ENCODE measurements at places on chromosomes 16 and 17. TPM values are rescaled to one million over a fixed set of nuclear protein-coding genes. Genes with fewer than 3 reads are reported as not detected.

GRCh38 chr17:19978209-19978802, 678 bp upstream of the AKAP10 start:
- DNase-seq, result no peak

DNA sequence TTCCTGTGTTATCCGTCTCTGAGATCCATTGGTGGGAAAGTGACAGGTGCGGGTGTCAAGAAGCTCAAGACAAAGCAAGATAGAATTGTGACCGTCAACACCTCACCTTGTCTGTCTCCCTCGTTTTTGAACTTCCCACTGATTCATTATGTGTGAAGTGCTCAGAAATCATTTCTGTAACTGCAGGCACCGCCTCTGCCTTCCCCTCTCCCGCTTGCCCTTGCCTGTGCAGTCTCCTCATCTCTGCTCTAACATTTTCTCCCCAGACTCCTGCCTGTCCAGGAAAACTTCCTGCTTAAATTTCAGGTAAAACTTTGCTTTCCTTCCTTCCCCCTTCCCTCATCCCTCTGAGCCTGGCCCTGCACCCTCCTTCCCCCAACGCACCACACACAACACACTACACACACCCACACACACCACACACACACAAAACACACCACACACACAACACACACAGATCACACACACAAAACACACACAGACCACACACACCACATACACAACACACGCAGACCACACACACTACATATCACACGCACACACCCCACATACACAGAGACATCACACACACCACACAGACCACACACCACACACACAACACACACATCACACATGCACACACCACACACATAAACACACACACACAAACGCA, 25.7 kb downstream of the CALB2 start:
- no peak for DNase-seq

DNA sequence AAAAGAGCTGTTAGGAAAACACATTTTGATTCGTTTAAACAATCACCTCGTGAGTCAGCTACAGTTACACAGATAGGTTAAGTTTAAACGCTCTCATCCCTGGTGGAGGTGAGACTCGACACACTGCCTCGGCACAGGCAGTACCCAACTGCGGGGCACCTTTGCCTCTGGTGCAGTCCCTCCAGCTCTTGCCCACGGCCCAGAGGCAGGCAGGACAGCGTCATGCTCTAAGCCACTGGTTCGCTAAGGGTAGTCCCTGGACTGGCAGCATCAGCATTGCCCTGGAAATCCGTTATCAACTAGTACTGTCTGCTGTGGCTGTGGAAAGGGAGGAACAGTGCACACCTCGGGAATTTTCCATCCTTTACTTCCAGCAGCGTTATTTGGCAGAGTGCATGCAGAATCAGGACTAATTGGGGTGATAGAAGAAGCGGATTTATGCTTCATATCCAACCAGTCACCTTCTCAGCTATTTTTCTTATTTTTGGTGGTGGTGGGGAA, 3.7 kb upstream of the PIK3R6 start:
- DNase-seq, result no peak

GRCh38 chr16:30525844-30526136, 576 bp downstream of the ZNF768 start:
- DNase-seq, result no peak

- no peak for DNase-seq
Measured at GRCh38 chr17:30235386-30236296, at the start of gene SLC6A4. Gene SLC6A4, minus strand, starts transcription at chr17:30235697. Its CDS starts 13,739 bp downstream, at chr17:30221958.

GRCh38 chr16:88993166-88993761, 16.3 kb upstream of the CBFA2T3 start:
- DNase-seq, result no peak

DNA sequence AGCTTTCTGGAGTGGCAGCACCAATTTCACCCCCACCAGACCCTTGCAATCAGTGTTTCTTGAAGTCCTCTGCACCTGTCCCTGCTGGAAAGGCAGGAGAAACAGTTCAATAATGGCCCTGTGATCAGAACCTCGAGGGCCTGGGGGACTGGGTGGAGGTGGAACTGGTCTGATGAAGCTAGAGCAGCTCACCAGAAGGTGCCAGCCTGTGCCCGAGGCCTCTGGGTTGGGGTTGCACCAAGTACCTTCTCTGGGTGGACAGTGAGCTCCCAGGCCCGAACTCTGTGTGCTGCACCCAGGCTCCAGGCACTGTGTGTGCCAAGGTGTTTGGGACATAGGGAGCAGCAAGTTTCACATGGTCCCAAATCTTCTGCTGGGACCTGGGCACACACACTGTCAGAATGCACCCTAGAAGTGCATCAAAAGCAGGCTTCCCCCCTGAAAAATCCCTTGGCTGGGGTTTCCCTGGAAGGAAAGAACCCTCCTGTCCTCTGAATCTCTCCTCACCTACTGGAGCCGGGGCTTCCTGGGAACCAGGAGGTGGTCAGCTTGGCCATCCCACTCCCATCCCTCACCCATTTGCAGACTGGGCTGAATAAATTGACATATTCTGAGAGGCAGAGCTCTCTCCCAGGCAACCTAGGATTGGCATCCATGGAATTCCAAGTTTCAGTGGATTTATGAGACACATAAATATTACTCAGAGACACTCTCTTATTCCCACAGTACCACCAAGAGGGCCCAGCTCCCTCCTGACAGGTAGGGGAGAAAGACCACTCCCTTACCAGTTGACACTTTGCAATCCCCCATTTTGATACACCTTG, 17.4 kb downstream of the CD300LG start:
- no peak for DNase-seq

GCGR gene
- 0.29 TPM for total RNA-seq

GLTPD2 gene
- 0.53 TPM for total RNA-seq

OR3A3 gene
- not detected for total RNA-seq

NARF gene
- 40.4 TPM for total RNA-seq

CTF1 gene
- 5.6 TPM for total RNA-seq

SEPTIN1 gene
- not detected for total RNA-seq
